Activated T-helper 1 cell treated with anti-CD3 and anti-CD28 coated beads, Interleukin-2, amount 50 U/mL, for 16 hours (primary cell): ENCODE measurements at places on chromosomes 5 and 9.

- no peak for DNase-seq
These were observed 172.8 kb upstream of the PLCXD3 start for GRCh38 chr5:41683181-41683580.

DNA sequence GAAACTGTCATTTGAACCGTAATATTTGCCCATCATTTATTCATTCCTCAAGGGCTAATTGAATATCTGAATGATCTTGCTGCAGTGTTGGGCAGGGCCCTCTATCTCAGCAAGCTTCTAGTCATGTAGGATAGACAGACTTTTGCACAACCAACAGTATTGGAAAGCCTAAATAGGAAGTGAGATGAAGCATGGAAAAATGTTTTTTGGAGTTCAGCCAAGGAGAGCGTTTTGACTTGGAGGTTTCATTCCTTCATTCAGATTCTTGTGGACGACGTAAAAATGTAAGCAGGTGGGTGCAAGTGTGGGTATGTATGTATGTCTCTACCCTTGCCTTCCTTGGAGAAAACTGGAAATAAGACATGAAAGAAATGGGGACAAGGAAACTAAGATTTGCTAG is 15.5 kb downstream of the DAPK1 start:
- DNase-seq = no peak

DNA sequence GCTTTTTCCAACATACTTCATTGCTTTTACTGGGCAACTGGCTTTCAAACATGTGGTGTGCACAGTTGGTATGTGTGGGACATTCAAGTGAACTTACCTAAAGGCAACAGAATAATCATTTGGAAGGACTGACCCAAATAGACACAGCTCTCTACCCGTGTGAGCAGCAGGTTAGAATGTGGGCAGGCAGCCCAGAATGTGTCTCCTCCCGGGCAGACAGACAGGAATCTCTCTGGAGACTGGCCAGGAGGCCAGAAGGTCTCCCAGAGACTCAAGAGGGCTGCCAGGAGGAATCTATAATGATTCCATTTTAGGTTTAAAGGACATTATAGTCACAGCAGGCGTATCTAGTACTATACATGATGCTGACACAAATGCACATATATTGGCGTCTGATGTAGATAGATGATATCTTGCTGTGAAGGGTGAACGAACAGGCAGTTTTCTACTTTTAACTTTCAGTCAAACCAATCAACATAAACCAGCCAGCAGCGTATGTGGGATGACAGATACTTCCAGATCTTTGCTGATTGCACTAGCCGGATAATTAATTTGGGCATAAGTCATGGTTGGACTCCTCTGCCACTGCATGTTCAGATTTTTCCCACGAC is 297.4 kb upstream of the ZNF608 start:
- no peak for DNase-seq

- DNase-seq = no peak
These were observed 404.0 kb upstream of the IRX1 start for GRCh38 chr5:3191585-3191984.

DNA sequence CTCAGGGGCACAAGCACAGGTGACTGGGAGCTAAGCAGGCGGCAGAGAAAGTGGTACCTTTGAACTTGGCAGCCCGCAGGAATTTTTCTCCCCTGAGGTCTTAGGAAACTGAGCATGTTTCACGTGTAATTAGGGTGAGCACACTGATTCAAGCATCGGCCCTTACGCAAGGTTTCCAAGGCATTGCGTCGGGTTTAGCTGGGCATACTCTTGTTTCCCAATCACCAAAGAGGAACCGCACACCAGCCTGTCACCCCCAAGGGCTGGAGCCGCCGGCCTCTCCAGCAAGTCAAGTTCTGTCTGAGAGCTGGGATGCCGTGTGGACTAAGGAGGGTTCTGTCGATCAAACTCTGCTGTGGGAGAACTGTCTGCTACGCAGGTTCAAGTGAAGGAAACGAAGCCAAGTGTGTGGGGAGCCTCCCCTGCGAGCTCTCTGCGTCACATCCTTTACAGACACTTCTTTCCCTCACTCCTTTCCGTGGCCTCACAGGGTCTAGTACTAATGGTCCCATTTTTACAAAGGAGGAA is 53.0 kb downstream of the ERGIC1 start:
- DNase-seq = no peak

DNA sequence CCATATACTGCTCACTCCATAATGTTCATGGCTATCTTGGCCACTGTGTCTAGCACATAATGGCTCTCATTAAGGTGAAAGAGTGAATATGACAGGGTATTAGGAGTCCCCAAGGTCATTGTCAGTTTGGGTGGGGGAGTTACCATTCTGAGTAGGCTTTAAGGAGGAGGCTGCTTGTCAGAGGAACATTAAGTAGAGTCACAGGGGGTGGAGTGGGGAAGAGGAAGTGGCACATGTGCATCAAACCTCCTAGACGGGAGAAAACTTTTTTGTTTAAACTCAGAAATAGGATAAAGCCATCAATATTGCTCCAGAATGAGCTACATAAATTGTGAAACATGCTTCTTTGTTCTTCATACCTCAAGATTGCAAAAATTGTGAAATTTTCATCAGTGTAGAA is 45.5 kb downstream of the DAB2IP start:
- DNase-seq = no peak

- DNase-seq = no peak
These were observed 49.7 kb upstream of the FOXB2 start for GRCh38 chr9:76969716-76970115.

DNA sequence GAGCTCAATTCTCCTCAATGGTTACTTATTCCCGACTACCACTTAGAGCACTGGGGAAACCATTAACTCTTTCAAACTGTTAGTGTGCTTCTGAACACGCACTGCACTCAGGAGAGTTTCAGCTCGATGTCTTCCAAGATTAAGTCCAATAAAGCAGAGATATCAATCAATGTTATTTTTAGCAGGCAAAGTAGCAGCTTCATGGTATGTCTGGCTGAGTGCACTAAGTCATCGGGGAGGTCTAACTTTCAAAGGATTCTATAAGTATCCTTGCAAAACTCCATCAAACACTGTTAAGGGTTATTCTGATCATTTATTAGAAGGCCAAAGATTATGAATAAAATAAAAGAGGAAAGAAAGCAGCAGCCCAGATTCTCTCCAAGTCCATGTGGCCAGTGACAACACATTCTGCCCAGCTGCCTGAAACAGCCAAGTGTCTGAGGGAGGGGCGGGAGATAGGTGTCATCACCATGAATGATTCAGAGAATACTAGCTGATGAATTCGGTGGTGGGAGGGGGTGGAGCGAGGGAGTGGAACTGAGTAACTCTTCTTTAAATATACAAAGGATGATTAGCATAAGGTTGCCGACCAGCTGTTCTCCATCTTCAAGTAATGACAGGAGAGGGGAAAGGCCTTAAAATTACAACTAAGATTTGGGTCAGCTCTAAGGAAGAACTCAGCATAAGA is 21.3 kb downstream of the NREP start:
- DNase-seq = no peak
